Activated CD8-positive, alpha-beta T cell treated with anti-CD3 and anti-CD28 coated beads for 36 hours (primary cell): ENCODE measurements at places on chromosomes 12 and 14.

DNA sequence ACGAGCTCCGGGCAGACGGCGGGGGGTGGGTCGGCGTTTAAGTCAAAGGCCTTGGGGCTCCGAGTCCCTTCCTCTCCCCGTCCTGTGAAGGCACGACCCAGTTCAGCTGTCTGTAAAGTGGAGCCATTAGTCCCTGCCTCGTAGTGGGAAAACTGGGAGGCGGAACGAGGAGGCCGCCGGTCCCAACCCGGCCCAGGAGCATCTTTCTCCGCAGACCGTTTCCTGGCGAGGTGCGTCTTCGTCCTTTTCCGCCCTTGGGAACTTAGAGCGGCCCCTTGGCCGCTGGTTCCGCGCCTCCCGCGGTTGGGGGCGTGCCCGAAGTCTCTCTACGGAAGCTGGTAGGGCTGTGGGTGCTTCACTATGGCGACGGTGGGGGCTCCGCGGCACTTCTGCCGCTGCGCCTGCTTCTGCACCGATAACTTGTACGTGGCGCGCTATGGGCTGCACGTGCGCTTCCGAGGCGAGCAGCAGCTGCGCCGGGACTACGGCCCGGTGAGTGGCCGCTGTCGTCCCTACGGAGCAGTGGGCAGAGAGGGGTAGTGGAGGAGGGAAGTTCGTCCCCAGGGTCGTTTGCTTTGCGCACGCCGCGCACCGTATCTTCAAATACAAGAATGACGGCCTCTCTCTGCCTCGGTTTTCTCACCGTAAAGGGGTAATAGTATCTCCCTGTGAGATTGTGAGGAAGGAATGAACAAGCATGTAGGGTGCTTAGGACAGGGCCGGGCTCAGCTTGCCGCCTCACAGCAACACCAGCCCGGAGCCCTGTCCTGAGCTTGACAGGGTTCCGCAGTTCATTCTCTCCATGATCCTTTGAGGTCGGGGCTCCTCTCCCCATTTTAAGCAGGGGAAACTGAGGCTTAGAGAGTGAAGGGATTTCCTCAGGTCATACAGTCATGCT lies at the start of gene OGFOD2:
Gene OGFOD2 (plus strand): TSS at position 353 of the 898 bp plus-strand sequence. CDS start 8 bp downstream, at position 361.
- H3K4me3 ChIP-seq: peak within 1 kb of the TSS; percentile 95
- no peaks in the 10 kb centered on the region for H3K27me3 ChIP-seq
- peak; percentile 95 for DNase-seq
- H3K36me3 ChIP-seq: peaks cover 4% of the 10 kb centered on the region
- peaks cover 32% of the 10 kb centered on the region for H3K4me1 ChIP-seq

- no peaks in the 10 kb centered on the region for H3K27me3 ChIP-seq
- peaks cover 47% of the 10 kb centered on the region for H3K4me1 ChIP-seq
- no peak for DNase-seq
- no peak overlapping the region for H3K4me3 ChIP-seq
Observed at GRCh38 chr12:124479680-124480468, 87.5 kb downstream of the NCOR2 start.

GRCh38 chr14:57485635-57486034 lies 8.0 kb downstream of the CCDC198 start:
- no peak overlapping the region for H3K4me3 ChIP-seq
- peaks cover 4% of the 10 kb centered on the region for H3K27me3 ChIP-seq
- DNase-seq: no peak
- no peaks in the 10 kb centered on the region for H3K4me1 ChIP-seq
- no peaks in the 10 kb centered on the region for H3K36me3 ChIP-seq

DNA sequence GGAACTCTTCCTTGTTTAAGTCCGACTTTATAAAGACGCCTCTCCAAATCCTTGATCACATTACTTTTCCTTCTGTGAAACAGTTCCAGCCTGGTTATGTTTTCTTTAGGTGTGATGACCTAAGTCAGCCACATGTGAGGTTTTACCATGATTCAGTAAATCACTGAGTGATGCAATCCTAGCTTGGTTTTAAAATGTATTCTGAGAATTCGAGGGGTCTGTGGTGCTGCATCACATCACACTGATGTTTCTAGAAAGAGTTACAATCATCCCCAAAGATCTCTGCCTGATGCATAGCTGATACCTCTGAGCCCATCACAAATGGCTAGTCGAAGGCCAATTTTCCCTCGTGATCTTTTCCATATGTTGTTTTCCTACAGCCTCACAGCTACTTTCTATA lies 152.7 kb downstream of the ANO2 start:
- no peaks in the 10 kb centered on the region for H3K4me1 ChIP-seq
- no peak overlapping the region for H3K4me3 ChIP-seq
- H3K27ac ChIP-seq: no peak overlapping the region
- no peaks in the 10 kb centered on the region for H3K36me3 ChIP-seq
- no peaks in the 10 kb centered on the region for H3K27me3 ChIP-seq
- no peak for DNase-seq

DNA sequence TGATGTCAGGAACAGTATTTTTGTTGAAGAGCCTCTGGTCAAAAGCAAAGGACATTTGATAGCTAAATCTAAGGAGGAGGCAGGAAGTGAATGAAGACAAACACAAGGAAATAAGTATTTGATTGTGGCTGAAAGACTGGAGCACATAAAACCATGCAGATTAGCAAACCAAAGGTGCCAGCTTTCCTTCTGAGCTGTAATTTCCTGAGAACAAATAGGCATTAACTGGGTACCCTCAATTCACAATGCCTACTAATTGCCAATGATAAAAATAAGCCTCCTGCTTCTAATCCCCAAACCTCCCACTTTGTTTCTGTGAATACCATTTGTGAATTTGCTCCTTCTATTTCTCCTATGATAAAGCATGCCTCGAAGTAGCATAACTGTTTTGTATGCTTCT lies 1279.6 kb upstream of the USP15 start:
- no peaks in the 10 kb centered on the region for H3K36me3 ChIP-seq
- H3K27ac ChIP-seq: no peak overlapping the region
- no peaks in the 10 kb centered on the region for H3K27me3 ChIP-seq
- H3K4me1 ChIP-seq: no peaks in the 10 kb centered on the region
- no peak overlapping the region for H3K4me3 ChIP-seq

- no peak for DNase-seq
- H3K4me3 ChIP-seq: no peak overlapping the region
- H3K36me3 ChIP-seq: peaks cover 45% of the 10 kb centered on the region
- H3K4me1 ChIP-seq: peaks cover 42% of the 10 kb centered on the region
- peak overlapping the region; percentile 67 for H3K27ac ChIP-seq
- H3K27me3 ChIP-seq: no peaks in the 10 kb centered on the region
Observed at GRCh38 chr12:110543252-110543959, 39.7 kb downstream of the PPTC7 start.

DNA sequence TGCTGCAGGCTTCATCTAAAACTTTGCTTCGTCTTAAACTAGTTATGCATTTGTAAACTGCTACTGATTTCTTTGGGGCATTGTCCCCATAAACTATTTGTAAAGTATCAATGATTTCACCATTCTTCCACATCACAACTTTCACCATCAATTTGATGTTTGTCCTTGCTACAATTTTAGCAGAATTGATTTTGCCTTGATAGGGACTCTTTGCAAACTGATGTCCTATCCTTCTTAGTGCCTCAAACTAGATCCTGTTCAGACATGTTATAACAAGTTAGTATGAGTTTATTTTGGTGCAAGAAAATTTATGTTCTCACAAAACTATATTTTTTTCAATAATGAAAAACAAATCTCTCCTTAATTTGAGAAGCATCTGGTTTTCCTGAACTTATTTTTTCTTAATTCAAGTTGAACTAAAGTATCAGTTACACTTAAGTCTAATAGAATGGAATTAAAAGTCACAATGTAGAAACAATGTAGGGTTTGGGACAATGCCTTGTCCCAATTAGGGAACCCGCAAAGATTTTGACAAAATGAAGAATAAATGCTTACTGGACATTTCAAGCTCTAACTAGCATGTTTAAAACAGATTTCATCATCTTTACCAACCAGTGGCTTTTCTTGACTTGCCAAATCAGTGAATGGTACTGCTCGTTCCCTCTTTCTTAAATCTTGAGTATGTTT lies 10.1 kb upstream of the ARID4A start:
- peaks cover 65% of the 10 kb centered on the region for H3K4me1 ChIP-seq
- H3K36me3 ChIP-seq: peaks cover 68% of the 10 kb centered on the region
- H3K27ac ChIP-seq: peak overlapping the region; percentile 67
- no peak for DNase-seq

DNA sequence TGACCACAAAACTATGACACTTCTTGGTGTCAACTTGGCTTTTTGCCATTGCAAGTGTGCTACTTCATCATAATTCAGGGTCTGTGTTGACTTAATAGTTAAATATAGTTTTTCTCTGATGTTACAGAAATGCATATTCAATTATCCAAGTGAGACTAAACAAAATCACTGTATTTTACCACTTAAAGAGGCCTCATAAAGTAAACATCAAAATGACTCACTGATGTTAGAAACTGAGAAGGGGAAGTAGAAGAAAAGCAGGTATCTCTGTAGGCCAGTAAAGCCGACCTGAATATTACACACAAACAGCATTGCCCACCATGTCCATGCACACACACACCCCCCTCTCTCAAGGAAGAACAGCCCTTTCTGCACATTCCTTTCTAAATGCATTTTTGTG lies 55.4 kb downstream of the RPAP3 start:
- no peaks in the 10 kb centered on the region for H3K27me3 ChIP-seq
- H3K36me3 ChIP-seq: peaks cover 3% of the 10 kb centered on the region
- no peak for DNase-seq
- peaks cover 12% of the 10 kb centered on the region for H3K4me1 ChIP-seq

DNA sequence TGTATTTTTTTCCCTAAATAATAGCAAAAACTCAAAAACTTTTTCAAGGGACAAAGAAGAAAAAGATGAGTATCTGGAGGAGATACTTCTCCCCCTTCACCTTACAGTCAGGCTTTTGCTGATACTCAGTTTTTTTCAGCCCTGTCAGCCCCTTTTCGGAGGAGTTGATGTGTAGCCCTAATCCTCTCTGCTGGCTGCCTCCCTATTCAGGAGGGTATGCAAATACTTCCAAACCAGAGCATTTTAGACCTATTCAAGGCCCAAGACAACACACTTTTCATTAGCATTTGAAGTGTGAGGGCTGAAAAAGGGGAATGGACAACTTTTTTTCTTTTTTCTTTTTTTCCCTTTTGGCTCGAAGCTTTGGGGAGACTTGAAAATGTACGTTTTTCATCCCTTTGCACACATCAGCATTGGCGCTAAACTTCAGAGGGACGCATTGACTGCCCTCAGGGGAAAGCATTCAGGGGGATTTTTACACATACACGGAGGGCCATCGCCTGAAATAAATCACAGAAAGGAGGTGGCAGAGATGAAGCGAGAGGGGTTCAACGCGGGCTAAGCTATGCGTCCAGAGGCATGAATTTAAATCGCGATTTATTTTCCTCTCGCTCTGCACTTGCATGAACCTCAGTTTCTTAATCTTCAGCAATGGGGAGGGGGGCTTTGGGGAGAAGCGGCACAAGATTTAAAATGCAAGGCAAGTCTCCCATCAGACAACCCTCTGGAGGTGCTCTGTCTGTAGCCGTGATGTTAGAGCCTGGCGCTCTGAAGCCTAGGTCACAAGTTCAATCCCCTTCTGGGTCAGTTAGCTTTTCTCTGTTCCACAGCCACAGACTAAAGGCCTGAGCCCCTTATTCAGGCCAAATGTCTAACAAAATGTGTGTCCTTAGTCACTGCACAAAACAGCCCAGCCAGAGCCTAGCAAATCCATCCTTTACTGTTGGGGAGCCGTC lies 86.3 kb downstream of the ASCL1 start:
- no peak overlapping the region for H3K4me3 ChIP-seq
- no peaks in the 10 kb centered on the region for H3K4me1 ChIP-seq
- no peak overlapping the region for H3K27ac ChIP-seq
- H3K36me3 ChIP-seq: no peaks in the 10 kb centered on the region
- no peak for DNase-seq

DNA sequence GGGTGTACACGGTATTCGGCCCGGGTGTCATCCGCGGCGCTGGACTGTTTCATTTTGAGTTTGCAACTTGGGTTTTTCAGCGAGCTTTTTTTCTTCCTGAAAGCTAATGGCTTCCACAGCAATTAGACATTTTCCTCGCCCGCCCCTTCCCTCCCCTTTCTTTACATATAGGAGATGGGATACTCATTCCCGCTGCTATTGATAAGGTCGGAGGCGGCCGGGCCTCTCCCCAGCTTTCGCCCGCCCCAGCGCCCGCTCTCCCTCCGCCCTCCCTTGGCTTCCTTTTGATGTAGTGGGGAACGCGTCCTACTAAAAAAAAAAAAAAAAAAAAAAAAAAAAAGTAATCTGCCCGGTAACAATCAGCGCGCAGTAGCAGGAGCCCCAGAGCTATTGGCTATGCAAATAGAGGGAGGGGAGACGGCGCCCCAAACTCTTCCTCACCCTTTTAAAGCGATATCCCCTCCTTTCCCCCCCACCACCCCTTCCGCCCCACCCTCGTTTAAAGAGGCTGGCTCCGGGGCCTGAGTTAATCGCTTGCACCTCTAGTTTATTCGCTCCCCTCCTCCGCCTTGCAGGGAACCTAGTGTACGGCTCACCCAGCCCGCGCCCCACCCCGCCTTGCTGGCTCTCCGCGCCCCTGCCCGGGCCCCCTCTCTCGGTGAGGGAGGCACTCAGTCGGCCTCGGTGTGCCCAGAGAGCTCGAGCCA lies 1.7 kb upstream of the CCND2 start:
- peak overlapping the region; percentile 100 for H3K27ac ChIP-seq
- no peaks in the 10 kb centered on the region for H3K27me3 ChIP-seq
- peaks cover 35% of the 10 kb centered on the region for H3K36me3 ChIP-seq
- peak; percentile 97 for DNase-seq

GRCh38 chr14:95468448-95469133 lies 47.9 kb downstream of the SYNE3 start:
- no peak overlapping the region for H3K4me3 ChIP-seq
- H3K4me1 ChIP-seq: peaks cover 61% of the 10 kb centered on the region
- peak overlapping the region; percentile 11 for H3K27ac ChIP-seq
- DNase-seq: no peak

GRCh38 chr14:56119201-56119981 lies 1.2 kb downstream of the PELI2 start:
- H3K36me3 ChIP-seq: no peaks in the 10 kb centered on the region
- H3K27ac ChIP-seq: peak overlapping the region; percentile 13
- peaks cover 15% of the 10 kb centered on the region for H3K27me3 ChIP-seq
- peak; percentile 50 for DNase-seq
- peaks cover 43% of the 10 kb centered on the region for H3K4me1 ChIP-seq

DNA sequence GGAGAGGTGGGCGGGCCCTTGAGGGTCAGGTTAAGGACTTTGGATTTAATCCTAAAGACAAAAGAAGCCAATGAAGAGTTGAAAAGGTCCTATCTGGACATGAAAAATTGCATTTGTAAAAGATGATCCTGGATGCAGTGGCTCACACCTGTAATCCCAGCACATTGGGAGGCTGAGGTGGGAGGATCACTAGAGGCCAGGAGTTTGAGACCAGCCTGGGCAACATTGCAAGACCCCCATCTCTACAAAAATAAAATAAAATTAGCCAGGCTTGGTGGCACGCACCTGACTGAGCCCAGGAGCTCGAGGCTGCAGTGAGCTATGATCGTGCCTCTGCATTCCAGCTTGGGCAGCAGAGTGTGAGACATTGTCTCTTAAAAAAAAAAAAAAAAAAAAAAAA lies 2.4 kb upstream of the SLC41A2 start:
- peaks cover 16% of the 10 kb centered on the region for H3K27me3 ChIP-seq
- DNase-seq: no peak
- peaks cover 24% of the 10 kb centered on the region for H3K4me1 ChIP-seq
- H3K27ac ChIP-seq: no peak overlapping the region
- no peaks in the 10 kb centered on the region for H3K36me3 ChIP-seq

- H3K4me3 ChIP-seq: peak overlapping the region; percentile 74
- H3K27me3 ChIP-seq: no peaks in the 10 kb centered on the region
- DNase-seq: peak; percentile 98
- peaks cover 81% of the 10 kb centered on the region for H3K36me3 ChIP-seq
- peaks cover 82% of the 10 kb centered on the region for H3K4me1 ChIP-seq
- H3K27ac ChIP-seq: peak overlapping the region; percentile 97
Observed at GRCh38 chr14:91315844-91316267, 71.4 kb upstream of the GPR68 start.
